ENCODE measurements at places on chromosomes 12 and 14. TPM values are rescaled to one million over a fixed set of nuclear protein-coding genes. Genes with fewer than 3 reads are reported as not detected.

LRTM2 gene
- polyA plus RNA-seq, result 0.36 TPM

- DNase-seq, result no peak
These were observed 3.4 kb downstream of the XPOT start for GRCh38 chr12:64407342-64408223.

DNA sequence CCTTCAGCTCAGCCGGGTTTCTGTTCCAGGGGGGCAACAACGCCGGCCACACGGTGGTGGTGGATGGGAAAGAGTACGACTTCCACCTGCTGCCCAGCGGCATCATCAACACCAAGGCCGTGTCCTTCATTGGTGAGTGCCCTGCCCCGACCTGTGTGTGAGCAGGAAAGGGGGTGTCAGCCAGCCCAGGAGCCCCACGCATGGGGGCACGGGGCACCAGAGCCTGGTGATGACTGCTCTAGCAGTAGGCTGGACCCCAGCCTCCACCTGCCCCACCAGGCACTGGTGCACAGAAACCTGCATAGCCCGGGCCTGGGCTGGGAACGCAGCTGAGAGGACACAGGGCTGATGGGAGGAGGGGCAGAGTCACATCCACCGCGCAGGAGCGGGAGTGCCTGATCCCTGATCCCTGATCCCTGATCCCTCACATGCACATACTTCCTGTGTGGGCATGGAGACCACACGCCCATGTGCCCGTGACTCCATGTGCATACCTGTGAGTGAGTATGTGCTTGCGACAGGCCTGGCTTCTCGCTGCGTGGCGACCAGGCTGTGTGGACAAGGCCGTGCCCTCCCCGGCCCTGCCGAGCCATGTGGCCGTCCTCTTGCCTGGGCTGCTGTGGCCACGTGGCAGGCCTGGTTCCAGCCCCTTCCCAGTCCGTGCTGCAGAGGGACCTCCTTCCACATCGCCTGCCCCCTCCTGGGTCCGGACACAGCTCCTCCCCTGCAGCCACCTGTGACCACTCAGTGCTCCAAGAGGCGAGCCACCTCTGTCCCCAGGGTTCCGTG, 11.2 kb downstream of the ADSS1 start:
- DNase-seq, result no peak

DNA sequence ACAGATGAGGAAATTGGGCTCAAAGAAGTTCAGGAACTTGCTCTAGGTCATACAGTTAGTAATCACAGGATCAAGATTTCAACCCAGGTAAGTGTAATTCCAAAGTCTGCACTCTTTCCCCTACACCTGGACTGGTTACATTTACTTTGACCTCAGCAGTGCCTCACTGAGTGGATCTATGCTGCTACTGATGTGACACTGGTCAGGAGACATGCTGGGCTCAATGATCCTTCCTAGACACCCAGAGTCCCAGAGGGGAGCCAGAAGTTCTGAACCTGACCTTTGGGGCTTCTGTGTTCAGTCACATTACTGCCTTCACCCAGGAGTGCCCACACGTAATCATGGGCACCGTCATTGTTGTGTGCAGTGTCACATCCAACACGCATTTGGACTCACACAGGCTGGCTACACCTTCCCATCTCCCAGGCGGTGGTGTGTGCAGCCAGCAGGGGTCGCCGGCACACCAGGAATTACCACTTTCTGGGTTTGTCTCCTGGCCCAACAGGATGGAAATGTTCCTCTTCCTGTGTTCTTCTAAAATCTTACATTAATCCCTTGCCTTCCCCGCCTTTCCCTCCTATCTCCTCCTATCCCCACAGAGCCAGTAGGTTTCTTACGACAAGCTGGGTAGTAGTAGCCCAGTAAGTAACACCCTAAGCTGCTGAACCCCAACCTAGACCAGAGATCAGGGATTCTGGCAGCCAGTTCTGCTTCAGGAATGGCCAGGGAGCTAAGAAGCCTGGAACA, 25.6 kb downstream of the CALCOCO1 start:
- DNase-seq, result no peak

DNA sequence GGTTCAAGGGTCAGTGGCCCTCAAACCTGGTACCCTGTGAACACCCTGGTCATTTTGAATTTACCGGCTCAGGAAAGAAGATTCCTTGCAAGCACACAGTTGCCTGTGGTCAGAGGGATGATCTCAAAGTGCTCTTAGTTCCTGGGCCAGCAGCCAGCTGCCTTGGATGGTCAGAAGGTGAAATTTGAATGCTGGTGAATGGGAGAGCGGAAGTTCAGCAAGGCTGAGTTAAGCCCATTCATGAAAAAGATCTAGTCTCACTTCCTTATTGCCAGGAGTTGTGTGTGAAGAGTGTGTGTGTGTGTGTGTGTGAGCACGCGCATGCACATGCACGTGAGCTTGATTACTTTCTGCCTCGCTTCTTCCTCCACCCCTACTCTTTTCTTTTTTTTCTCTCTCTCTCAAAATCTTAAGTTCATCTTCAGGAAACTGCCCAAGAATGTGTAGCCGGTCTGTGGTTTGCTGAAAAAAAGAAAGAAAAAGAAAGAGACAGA, 155.5 kb upstream of the CCND2 start:
- no peak for DNase-seq

DNA sequence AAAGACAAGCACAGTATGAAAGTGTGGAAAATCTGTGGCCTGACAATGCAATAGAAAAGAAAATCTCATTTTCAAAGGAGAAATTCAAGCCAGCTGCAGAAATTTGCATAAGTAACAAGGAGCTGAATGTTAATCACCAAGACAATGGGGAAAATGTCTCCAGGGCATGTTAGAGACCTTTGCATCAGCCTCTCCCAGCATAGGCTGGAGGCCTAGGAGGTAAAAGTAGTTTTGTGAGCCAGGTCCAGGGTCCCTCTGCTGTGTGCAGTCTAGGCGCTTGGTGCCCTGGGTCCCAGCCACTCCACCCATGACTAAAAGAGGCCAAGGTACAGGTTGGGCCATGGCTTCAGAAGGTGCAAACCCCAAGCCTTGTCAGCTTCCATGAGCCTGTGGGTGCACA, 58.3 kb downstream of the TESPA1 start:
- no peak for DNase-seq

GRCh38 chr12:124188561-124189405, 106.1 kb upstream of the RFLNA start:
- DNase-seq, result no peak

LETMD1 gene
- 137 TPM for polyA plus RNA-seq

CD27 gene
- 1.3 TPM for polyA plus RNA-seq

- no peak for DNase-seq
These were observed 41.0 kb upstream of the KCNJ8 start for GRCh38 chr12:21815306-21816062.

DNA sequence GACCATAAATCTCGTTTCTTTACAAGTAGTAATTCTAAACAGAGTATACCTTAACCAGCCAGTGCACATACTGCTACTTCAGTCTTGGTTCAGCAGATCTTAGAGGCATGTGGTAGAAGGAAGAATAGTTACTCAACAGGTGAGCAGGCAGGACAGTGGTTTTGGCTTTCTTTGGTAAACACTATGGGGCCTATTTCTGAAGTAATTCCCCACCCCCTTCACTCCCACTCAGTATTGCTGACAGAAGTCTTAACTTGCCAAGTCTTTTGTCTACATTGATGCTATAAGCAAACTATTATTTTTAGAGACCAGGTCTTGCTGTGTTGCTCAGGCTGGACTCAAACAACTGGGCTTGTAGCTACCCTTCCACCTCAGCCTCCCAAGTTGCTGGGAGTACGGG, 68.5 kb downstream of the FBXO34 start:
- DNase-seq, result no peak

DNA sequence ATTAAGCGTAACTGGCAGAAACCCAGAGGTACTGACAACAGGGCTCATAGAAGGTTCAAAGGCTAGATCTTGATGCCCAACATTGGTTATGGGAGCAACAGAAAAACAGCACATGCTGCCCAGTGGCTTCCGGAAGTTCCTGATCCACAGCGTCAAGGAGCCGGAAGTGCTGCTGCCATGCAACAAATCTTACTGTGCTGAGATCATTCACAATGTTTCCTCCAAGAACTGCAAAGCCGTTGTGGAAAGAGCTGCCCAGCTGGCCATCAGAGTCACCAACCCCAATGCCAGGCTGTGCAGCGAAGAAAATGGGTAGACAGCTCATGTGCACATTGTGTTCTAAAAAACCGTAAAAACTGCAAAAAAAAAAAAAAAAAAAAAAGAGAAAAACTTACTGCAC, 192.3 kb downstream of the MON2 start:
- no peak for DNase-seq

CLEC7A gene
- 1.9 TPM for polyA plus RNA-seq

GRCh38 chr12:1656902-1657301, 27.9 kb downstream of the WNT5B start:
- no peak for DNase-seq

DAO gene
- polyA plus RNA-seq, result 1.1 TPM

PLEKHD1 gene
- polyA plus RNA-seq, result 3.4 TPM

DNA sequence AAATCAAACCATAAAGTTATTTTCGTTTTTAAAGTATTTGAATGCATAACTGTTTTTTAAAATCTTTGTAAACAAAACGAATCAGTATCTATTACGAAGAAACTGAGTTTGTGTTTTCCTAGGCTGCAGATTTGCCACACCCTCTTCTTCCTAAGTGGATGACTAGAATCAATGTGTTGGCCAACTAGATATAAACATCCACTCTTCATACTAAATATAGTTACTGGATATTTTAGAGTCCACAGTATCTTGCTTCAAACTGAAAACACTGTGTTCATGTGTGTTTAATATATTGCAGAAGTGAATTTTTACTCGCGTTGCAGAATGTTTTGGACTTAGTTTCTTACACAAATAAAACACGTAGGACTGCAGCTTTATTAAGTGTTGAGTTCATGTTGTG, 63.2 kb downstream of the KLHL28 start:
- DNase-seq, result no peak

KLRK1 gene
- 0.63 TPM for polyA plus RNA-seq

DNA sequence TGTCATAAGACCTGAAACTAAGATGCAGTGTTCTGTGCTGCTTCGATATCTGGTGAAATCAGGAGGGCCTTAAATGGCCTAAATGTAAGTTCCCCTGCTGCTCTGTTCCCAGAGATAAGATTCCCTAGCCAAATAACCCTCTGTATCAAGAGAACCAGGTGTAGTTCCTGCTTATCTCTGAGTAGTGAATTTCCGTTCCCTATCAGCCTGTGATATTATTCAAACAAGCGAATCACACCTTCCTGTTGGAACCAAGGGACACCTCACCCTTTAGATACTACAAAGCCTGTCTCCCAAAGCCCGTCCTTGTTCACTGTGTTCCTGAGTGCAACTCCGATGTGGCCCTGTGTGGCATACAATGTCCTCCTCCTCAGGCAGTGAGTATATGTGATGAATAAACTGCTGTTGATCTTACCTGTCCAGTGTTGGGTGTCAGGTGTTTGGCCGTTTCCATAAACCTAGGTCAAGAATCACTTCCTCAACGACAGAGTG, 52.2 kb upstream of the COCH start:
- no peak for DNase-seq

DNA sequence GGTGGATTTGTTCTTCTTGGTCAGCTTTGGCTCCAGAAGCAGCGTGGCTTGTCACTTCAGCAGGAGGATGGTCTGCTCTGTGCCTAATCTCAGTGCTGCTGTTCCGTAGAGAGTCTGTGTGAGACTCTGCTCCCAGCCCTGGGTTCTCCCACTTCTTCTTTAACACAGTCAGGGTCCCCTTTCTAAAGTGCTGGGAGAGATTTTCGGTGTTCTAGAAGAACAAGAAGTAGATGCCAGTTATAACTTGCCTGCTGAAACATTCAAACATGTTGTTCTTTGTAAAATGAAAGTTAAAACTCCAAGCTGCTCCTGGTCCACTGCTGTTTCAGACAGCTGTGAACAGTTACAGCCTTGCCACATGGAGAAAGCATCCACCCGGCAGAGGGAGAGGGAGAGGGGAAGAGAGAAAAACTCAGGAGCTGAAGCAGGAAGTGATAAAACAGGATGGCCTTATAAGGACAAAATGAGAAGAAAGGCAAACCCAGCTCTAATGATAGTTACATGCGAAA, 55.2 kb upstream of the CERS5 start:
- peak; percentile 77 for DNase-seq

- DNase-seq, result no peak
These were observed 26.5 kb downstream of the VPS37B start for GRCh38 chr12:122869207-122869973.

DNA sequence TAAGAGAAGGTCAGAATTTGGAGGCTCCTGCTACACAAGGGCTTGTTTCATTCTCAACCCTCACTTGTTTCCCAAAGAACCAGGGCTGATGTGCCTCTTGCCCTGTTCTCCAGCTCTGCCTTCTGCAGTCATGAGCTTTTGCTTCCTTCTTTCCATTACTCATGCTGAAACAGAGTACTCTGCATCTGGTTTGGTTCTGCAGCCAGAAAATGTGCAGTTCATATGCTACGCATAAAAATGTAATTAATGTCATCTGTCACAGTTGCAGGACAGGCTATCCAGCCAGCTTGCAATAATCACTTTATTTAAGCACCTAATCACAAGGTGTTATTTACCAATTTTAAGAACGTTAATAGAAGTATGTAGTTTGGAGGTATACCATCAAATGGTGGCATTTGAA, 150.2 kb downstream of the SRGAP1 start:
- DNase-seq, result no peak

DNA sequence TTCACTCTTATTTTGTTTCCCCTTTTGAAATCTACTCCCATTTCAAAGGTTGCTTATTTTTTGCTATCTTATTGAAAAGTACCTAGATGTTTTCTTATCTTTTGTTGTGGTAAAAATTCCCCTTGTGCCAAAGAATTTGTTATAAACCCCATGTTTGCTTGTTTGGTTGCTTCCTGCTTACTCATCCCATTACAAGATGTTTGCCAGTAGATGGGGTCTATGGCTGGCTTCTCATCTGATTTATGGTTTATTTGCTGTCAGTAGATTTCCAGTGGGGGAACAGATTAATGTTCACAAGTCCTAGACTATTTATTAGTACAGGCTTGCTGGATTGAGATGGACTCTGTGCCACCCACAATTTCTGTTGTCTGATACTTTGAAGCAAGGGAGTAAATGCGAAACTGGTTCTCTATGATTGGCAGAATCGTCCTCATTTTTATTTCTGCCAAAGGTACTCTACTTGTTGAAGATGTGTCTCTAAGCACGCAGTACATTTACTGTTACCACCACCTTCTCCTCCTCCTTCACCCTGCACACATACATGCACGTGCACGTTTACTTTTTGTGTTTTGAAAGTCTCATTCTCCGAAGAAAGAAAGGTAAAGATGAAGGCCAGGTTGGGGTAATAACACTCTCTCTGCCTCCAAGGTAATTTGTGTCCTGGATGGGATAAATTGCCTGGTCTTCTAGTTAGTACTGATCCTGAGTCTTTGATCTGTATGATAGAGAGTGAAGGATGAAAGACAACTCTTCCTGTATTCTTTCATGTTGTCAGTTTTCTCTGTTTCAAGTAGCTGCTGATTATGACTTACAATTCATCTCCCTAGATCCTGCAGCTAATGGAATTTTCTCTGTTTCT, 117.2 kb upstream of the ATP2B1 start:
- DNase-seq, result no peak

All from left renal pelvis (tissue), 4 donors.